Kidney (tissue), 22 donors: ENCODE measurements at places on chromosomes 6 and 20. TPM values are rescaled to one million over a fixed set of nuclear protein-coding genes. Genes with fewer than 3 reads are reported as not detected.

DNA sequence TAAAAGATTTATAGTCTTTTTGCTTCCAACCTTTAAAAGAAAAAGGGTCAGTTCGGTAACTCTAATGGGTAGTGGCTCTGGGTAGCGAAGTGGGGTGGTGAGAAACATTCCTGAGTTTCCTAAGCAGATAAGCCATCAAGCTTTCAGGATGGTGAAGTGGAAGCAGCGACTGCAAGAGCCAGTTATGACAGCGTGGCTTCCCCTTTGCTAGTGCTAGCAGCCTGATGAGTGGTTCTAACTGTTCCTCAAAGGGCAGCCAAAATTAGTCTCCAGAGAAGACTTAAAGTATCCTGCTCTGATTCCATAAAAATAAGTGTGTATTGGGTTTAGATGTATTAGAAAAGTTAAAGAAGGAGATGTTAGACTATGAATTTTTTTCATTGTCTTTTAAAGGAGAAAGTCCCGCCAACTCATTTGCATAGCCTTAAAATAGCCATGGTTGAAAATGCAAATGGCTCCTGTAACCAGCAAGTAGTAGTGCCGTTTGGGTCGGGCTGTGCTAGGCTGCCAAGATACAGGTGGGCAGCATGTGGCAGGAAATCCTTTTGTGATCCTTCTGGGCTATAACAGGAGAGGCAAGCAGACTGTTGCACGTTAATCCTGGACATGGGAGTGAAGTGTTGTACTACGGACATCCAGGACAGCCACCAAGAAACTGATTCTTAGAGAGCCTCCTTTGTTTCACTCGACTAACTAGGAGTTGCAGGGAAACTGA is 18.0 kb downstream of the ELOVL2 start:
- DNase-seq: no peak
- no peaks in the 10 kb centered on the region for H3K27me3 ChIP-seq
- H3K36me3 ChIP-seq: no peaks in the 10 kb centered on the region
- H3K4me1 ChIP-seq: no peaks in the 10 kb centered on the region
- no peak overlapping the region for H3K27ac ChIP-seq

- peaks cover 11% of the 10 kb centered on the region for H3K4me1 ChIP-seq
- no peaks in the 10 kb centered on the region for H3K36me3 ChIP-seq
- DNase-seq: no peak
- H3K27ac ChIP-seq: no peak overlapping the region
Measured at GRCh38 chr20:50546729-50547314, 36.6 kb downstream of the PTPN1 start.

GRCh38 chr6:32413427-32414047 is 6.6 kb upstream of the BTNL2 start:
- no peak overlapping the region for H3K27ac ChIP-seq
- DNase-seq: peak; percentile 88
- no peak overlapping the region for H3K4me3 ChIP-seq
- no peaks in the 10 kb centered on the region for H3K4me1 ChIP-seq
- H3K36me3 ChIP-seq: no peaks in the 10 kb centered on the region

DNA sequence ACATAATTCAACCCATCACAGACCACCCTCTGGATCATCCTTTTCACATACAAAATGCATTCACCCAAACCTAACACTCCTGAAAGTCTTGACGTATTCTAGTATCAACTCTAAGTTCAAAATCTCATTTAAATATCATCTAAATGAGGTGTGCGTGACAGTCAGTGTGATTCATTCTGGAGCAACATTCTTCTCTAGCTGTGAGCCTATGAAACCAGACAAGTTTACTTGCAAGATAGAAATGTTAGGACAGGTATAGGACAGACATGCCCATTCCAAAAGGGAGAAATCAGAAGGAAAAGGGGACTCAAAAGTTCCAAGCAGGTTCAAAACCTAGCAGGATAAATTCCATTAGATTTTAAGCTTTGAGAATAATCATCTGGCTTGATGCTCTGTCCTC is 329.7 kb downstream of the CD83 start:
- H3K4me3 ChIP-seq: no peak overlapping the region
- H3K27ac ChIP-seq: no peak overlapping the region
- no peaks in the 10 kb centered on the region for H3K27me3 ChIP-seq
- H3K36me3 ChIP-seq: no peaks in the 10 kb centered on the region
- no peak for DNase-seq

DNA sequence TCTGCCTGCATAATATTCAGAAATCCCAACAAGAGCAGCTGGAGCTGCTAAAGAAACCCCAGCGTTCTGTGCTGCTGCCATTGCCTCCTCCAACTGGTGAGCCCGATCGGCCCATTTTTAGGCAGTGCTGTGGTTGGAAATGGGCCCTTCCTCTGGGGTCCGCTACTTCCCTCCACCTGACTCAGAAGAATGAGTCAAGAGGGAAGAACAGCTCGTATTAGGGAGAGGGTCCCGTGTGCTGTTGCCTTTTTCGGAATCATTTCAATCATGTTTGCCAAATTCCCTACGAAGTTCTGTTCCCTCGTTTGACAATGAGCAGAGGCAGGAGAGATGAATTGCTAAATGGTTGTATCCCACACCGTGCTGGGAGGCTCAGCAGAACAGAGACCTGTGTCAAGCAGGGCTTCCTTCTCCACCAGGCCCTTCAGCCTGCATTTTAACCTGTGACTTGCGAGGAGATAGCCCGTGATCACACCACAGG is 38.4 kb downstream of the THBS2 start:
- H3K27me3 ChIP-seq: no peaks in the 10 kb centered on the region
- DNase-seq: no peak
- H3K4me3 ChIP-seq: no peak overlapping the region
- peaks cover 4% of the 10 kb centered on the region for H3K4me1 ChIP-seq

- H3K4me1 ChIP-seq: peaks cover 12% of the 10 kb centered on the region
- H3K4me3 ChIP-seq: no peak overlapping the region
- no peaks in the 10 kb centered on the region for H3K27me3 ChIP-seq
- no peaks in the 10 kb centered on the region for H3K36me3 ChIP-seq
Measured at GRCh38 chr6:169862892-169863525, 111.6 kb downstream of the ERMARD start.

Gene PNLDC1
- total RNA-seq: not detected

Gene RAMACL
- total RNA-seq: 1.9 TPM

DNA sequence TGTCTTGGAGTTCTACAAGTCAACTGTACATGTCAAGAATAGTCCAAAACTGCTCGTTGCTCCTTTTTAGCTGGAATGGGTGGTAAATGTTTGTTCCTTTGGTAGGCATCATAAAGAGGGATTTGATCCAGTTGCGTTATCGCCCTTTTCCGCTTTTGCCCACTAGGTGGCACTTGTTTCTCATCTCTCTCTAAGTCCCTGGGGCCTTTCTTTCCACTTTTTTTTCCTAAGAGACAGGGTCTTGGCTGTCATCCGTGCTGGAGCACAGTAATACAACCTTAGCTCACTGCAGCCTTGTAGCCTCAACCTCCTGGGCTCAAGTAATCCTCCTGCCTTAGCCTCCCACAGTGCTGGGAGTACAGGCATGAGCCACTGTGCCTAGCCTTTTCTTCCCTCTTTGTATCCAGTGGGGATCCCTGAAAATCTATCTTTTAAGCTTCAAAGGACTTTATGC is 20.7 kb downstream of the GTPBP2 start:
- no peak overlapping the region for H3K4me3 ChIP-seq
- H3K36me3 ChIP-seq: peaks cover 11% of the 10 kb centered on the region
- peak; percentile 86 for DNase-seq
- H3K4me1 ChIP-seq: no peaks in the 10 kb centered on the region
- H3K27me3 ChIP-seq: no peaks in the 10 kb centered on the region
- H3K27ac ChIP-seq: no peak overlapping the region

Gene RBBP9
- total RNA-seq: 16.9 TPM

Gene CYP21A2
- total RNA-seq: 3.2 TPM

- no peak within 1 kb of the TSS for H3K27ac ChIP-seq
- H3K27me3 ChIP-seq: no peaks in the 10 kb centered on the region
- no peak within 1 kb of the TSS for H3K4me3 ChIP-seq
- no peaks in the 10 kb centered on the region for H3K36me3 ChIP-seq
- DNase-seq: no peak
- no peaks in the 10 kb centered on the region for H3K4me1 ChIP-seq
Measured at GRCh38 chr6:138377844-138378243, at the start of gene SMIM28. TSS of gene SMIM28 (plus strand) at chr6:138377905. CDS start at chr6:138378073, 168 bp downstream.

DNA sequence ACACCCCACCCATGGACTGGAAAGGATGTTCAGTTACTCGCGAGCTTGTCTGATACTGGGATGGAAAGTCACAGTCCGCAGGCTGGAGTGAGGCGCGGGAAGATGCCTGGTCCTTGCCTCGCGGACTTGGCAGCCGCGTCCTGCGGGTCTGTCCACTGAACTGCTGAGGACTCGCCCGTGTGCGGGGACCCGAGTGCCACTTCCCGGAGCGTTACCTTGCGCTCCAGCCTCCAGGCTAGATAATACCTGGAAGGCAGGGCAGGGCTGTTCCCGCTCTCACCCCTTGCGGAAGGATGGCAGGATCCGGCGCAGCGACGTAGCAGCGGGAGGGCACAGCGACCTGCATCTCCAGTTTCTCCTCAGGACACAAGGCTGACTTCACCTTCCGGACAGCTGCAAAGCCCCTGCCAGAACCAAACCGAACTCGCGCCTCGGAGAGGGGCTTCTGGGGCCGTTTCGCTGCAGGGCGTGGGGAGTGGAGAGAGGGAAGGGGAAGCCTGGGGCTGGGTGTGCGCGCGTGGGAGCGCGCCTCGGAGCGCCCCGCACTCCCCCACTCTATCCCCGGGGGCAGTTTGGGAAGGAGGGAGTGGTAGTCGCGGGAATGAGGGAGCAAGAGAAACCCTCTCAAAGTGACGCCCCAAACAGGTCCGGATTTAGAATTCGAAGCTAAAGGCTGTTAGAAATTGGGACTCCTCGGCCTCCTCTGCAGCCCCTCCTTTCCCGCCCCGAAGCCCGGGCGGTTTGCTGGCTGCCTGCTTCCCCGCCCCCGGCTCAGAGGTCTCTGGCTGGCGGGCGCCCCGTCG is at the start of gene KCNQ5:
TSS of gene KCNQ5 (plus strand) at position 774 of the 803 bp plus-strand sequence.
- peak; percentile 75 for DNase-seq
- no peaks in the 10 kb centered on the region for H3K4me1 ChIP-seq
- H3K36me3 ChIP-seq: no peaks in the 10 kb centered on the region
- no peak within 1 kb of the TSS for H3K27ac ChIP-seq
- peaks cover 10% of the 10 kb centered on the region for H3K27me3 ChIP-seq

GRCh38 chr6:148472171-148473105 is 129.8 kb downstream of the SASH1 start:
- no peaks in the 10 kb centered on the region for H3K36me3 ChIP-seq
- no peaks in the 10 kb centered on the region for H3K4me1 ChIP-seq
- no peak overlapping the region for H3K27ac ChIP-seq
- DNase-seq: peak; percentile 63
- H3K27me3 ChIP-seq: no peaks in the 10 kb centered on the region
- H3K4me3 ChIP-seq: no peak overlapping the region

- H3K27ac ChIP-seq: no peak overlapping the region
- H3K27me3 ChIP-seq: no peaks in the 10 kb centered on the region
- no peaks in the 10 kb centered on the region for H3K36me3 ChIP-seq
- H3K4me3 ChIP-seq: no peak overlapping the region
Measured at GRCh38 chr20:4283016-4283415, 267.7 kb upstream of the RNF24 start.

- no peak overlapping the region for H3K27ac ChIP-seq
- H3K36me3 ChIP-seq: no peaks in the 10 kb centered on the region
- no peaks in the 10 kb centered on the region for H3K27me3 ChIP-seq
- no peaks in the 10 kb centered on the region for H3K4me1 ChIP-seq
- no peak overlapping the region for H3K4me3 ChIP-seq
- no peak for DNase-seq
Measured at GRCh38 chr6:143003676-143004075, 57.0 kb upstream of the AIG1 start.

DNA sequence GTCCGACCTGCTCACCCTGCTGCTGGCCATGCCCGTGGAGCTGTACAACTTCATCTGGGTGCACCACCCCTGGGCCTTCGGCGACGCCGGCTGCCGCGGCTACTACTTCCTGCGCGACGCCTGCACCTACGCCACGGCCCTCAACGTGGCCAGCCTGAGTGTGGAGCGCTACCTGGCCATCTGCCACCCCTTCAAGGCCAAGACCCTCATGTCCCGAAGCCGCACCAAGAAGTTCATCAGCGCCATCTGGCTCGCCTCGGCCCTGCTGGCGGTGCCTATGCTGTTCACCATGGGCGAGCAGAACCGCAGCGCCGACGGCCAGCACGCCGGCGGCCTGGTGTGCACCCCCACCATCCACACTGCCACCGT is 885 bp downstream of the NTSR1 start:
- peaks cover 10% of the 10 kb centered on the region for H3K27me3 ChIP-seq
- H3K4me1 ChIP-seq: no peaks in the 10 kb centered on the region
- no peak overlapping the region for H3K4me3 ChIP-seq
